Esophagus muscularis mucosa (tissue), 4 donors: ENCODE measurements at places on chromosomes 1 and 21. TPM values are rescaled to one million over a fixed set of nuclear protein-coding genes. Genes with fewer than 3 reads are reported as not detected.

DNA sequence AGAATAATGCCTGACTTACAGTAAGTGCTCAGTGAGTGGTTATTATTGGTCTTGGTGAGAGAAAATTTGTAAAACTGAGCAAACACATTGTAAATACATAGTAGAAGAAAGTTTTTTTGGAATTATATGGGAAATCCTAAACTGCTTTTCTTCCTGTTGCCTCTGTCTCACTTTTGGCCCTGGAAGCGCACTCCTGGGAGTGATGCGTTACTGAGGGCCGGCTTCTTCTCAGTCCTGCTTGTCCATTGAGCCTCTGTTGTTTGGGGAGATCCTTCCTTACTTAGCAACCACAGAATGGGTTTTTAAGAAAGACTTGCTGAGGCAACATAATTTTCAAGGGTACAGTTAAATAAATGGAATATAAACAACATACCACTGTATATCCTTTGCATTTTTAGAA, 166.0 kb downstream of the EDEM3 start:
- DNase-seq: no peak

DNA sequence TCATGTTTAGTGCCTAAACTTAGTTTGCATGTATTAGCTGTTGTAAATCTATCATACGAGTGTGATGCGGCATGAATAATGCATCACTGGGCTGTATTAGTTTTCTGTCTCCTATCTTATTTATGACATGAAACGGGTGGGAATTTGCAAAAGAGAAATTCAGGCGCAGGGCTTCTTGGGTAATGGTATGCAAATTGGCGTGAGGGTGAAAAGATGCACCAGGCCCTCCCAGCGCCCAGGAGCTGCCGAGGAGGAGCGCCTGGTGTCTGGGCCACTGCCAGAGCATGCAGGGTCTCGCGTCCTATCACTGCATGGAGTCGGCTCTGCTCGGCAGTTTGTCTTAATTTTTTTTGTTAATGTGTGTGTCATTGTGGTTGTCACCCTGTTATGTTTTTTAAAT, 82.9 kb upstream of the ACTL8 start:
- no peak for DNase-seq

- no peak for DNase-seq
Measured at GRCh38 chr1:30060738-30061137, 662.6 kb downstream of the MATN1 start.

FAM78B gene
- total RNA-seq: 0.50 TPM
